Activated naive CD4-positive, alpha-beta T cell treated with Interleukin-2 at 50 U/mL for 16 hours (primary cell): ENCODE measurements at places on chromosomes 1 and 21.

- DNase-seq = no peak
Observed at GRCh38 chr1:67372136-67372535, 58.1 kb downstream of the SERBP1 start.

- no peak for DNase-seq
Observed at GRCh38 chr1:172906778-172907592, 143.8 kb downstream of the TNFSF18 start.

DNA sequence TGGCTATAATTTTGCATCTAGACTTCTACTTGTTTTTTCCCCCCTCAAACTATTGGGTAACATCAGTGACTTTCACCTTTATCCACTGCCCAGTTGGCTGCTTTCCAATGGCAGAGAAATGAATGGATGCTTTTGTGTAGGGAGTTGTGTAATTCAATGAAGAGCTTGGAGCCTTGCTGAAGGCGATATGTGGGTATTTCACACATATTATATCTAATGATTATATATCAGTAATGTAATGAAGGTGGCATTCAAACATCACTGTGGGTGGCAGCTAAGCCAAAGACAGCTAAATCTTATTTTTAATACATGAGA, 81.2 kb downstream of the TGFB2 start:
- DNase-seq = no peak

DNA sequence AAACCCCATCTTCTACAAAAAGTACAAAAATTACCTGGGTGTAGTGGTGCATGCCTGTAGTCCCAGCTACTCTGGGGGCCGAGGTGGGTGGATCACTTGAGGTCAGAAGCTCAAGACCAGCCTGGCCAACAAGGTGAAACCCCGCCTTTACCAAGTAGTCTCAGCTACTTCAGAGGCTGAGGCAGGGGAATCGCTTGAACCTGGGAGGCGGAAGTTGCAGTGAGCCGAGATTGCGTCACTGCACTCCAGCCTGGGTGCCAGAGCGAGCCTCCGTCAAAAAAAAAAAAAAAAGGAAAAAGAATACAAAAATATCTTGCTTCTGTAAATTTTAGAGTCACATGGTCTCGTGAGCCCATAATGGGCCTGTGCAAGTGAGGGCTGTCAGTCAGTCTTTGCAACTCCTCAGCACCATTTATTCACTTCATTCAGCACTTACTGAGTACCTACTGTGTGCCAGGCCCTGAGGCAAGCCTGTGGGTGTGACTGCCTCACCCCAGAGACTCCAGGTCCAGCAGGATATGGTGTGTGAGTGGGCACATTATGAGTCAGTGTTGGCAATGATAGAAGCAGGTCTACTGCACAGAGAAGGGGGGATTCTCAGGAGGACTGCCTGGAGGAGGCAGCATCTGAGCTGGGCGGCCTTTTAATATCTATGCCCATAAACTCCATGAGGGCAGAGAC, 46.8 kb upstream of the TARDBP start:
- DNase-seq = no peak

GRCh38 chr1:4172644-4173599, 272.9 kb upstream of the C1orf174 start:
- no peak for DNase-seq

DNA sequence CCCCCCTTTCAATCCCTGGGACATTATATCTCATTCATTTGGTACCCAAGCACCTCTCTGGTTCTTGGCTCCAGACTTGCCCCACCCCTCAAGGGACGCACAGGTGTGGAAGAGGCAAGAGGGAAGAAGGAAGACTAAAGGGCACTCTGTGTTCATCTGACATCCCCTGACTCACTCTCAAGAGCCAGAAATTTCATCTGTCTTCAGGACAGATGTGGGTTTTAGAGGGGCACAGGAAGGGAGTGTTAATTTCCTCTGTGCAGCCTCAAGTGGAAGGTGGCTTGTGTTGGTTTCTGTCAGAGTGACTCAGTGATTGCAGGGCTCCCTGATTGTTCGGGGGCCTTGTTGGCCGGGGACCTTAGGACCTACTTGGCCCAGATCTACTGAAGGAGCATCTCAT, 2.4 kb downstream of the C2CD4D start:
- no peak for DNase-seq

DNA sequence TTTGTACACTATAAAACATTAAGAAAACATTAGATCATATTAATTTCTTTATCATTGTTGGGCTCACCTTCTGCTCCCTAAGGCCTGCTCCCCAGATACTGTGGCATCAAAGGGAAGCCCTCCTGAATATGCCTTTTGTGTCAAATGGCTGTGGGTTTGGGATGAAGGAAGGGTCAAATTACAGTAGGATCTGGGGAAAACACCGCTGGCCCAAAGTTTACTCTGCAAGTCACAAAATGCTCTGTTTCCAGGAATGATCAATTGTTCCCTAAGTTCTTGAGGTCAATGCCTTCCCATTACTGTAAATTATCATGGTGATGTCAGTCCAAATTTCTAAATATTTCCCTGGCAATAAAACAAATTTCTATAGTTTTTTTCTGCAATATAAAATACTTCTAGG, 6.8 kb upstream of the ITLN2 start:
- no peak for DNase-seq

DNA sequence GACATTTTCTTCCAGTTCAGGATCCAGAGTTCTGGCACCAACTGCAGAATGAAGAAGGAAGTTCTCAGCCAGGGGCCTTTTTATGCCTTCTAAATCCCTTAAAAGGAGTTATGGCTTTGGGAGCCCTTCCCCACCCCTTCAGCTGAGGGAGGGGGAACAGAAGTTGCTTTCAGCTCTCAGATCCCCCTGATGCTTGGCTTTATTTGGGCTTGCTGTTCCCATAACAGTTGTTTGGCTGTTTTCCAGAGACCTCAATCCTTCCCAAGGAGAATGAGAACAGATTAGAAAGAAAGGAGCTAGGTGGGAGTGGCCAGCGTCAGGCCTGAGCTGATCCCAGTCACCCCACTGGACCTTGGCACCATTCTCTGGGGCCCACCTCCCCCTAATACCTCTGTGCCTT, at the start of gene RPE65:
RPE65 (minus strand) TSS at position 54 of the 400 bp plus-strand sequence; CDS start at position 5, 49 bp downstream.
- DNase-seq = no peak

DNA sequence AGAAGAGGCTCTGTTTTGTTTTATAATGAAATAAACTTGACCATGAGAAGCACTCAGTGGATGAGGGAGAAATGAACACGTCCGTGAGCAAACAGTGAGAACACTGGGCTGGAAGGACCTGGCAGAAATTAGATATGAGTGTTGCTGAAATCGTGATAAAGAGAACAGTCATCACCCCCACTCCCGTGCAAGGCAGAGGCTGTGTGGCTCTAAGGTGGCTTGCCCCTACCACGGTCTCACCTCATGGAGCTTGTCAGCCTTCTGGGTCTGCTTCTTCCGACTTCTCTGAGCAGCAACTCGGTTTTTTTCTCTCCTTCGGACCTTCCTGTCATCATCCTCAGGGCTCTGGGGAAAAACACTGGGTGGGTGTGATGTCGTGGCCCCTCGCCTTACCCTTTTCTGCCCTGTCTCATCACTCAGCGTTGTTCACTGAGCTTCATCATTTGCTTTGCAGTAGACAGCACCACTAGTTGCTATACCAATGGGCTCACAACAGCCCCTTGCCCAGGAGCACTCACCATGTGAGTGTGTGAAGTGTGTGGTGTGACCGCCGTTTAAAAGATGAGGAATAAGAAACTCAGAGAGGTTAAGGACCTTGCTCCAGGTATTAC, 2.8 kb downstream of the BATF3 start:
- no peak for DNase-seq

GRCh38 chr1:180586671-180587155, 27.9 kb downstream of the OVAAL start:
- DNase-seq = no peak

DNA sequence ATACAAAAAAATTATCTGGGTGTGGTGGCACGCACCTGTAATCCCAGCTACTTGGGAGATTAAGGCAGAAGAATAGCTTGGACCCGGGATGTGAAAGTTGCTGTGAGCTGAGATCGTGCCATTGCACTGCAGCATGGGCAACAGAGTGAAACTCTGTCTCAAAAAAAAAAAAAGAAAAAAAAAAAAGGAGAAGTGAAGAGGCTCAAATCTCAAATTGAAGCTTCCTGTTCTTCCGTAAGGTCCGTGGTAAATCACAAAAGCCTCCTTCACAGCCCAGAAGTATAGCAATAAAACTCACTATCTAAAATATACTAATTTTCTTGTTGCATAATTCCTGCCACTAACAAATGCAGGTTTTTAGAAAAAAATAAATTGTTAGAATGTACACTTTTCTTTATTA, 498.2 kb upstream of the BRINP3 start:
- DNase-seq = no peak

- no peak for DNase-seq
Observed at GRCh38 chr1:10899490-10900250, 103.2 kb upstream of the CASZ1 start.

DNA sequence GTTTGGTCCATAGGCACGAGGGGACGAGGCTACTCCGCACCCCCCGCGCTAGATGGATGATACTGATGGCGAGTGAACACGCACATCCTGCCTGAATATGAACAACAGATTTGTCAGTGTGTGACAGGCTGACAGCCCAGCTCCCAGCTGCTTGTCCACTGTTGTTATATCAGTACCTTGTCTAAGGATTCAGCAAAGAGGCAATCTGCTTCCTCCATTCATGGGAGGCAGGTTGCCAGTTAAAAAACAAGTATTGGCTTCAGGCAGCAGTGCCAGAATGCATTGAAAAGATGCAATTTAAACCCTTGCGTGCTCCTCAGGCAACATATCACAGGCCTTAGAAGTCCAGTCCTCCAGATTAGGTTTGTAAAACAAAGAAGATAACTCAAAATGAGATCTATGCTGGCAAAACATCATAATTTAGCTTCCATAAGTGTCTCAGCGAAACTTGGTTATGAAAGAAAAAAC, 223.3 kb downstream of the GPATCH2 start:
- no peak for DNase-seq

GRCh38 chr1:165533254-165533653, 10.5 kb upstream of the LRRC52 start:
- no peak for DNase-seq

DNA sequence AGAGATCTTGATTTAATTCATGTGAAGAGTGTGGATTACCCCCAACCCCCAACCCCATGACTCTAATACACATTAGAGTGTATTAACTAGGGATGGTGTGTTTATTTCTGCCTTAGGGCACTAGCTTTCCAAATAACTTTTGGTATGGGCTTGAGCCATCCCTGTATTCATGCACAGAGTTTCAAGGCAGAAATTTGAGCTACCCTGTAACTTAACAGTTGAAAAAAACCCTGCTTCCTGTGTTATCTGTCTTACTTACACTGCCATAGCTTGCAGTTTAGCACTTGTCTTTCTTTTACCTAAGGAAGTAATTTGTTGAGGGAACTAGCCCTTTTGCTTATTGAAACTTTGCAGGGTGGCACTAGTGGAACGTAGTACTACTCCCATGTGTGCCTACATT, 6.3 kb downstream of the SRSF11 start:
- no peak for DNase-seq

DNA sequence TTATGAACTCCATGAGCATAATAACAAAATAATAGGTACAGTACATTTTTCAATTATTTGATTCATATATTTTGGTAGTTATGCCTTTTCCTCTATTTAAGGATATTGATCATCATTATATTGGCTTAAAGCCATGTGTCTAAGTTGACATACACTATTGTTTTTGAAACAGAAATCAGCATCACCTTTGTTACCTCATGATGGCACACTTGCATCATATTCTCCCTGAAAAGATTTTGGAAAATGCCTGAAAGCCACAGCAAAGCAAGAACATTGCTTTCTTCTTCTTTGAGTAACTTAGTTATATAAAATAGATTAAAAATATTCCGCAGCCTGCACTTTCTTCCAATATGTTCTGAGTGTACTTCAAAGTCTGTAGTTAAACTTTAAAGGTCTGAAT, 33.3 kb downstream of the TMPRSS15 start:
- no peak for DNase-seq

DNA sequence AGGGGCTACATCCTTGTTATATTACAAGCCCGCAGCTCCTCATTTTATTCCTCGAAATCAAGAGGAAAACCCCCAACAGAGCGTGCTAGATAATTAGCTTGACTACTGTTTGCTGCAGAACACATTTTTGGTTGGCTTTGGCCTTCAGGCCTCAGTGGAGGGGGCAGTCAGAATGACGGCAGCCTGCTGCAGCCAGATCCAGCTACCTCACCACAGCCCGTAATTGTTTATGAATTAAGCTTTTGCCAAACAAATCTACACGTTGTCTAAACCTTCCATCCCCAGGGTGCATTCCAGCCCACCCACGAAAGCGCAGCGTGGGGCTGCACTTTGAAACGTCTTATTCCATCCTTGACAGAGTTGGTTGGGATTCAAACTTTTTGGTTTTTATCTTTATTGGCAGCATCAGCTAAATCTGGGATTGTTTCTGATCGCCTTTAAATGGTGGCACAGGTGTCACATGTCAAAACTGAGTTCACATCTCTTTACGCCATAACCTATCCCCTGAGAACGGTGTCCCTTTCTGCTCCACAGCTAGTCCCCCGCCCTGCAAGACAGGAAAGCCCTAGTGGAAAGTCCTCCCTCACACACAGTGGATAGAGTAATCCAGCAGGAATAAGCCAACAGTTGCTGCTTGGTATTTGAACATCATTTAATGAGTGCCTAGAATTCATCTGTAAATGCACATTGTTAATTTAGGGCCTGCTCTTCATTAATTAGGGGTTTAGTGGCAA, 195.5 kb downstream of the LMO4 start:
- DNase-seq = no peak

- no peak for DNase-seq
Observed at GRCh38 chr21:46619846-46620245, 15.0 kb upstream of the S100B start.

- no peak for DNase-seq
Observed at GRCh38 chr1:209266590-209267205, 316.8 kb upstream of the CAMK1G start.

DNA sequence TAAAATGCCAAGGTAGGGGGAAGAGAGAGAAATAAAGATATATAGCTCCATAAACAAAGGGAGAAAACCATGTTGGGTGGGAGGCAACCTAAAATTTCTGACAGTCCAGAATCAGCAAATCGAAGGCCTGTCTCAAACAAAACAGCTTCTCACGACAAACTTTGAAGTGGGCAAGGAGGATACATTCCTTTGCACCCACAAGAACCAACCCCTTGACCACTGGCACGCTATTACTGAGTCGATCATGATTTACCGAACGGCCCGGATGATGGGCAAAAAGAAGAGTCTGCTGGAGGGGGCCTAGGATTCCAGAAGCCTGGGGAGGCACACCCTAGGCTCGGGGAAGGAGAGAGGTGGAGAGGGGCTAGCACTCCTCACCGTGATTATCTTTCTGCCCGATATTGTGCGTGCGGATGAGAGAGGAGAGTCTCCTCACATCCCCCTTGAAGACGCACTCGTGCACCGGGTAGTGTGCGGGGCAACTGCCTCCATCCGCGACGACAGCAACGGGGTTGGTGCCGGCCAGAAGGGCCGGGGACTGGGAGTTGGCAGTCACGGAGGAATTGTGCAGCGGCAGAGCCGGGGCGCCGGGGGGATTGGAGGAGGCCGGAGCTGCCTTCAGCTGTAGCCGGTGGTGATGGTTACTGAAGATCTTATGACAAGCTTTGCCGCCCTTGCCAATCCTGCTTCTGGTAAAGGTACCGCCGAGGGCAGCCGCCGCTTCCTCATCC, 756 bp downstream of the ANKRD13C start:
- peak; percentile 45 for DNase-seq

GRCh38 chr1:40036574-40036973, 4.0 kb upstream of the CAP1 start:
- DNase-seq = no peak

GRCh38 chr1:56135864-56136147, 443.6 kb downstream of the PLPP3 start:
- no peak for DNase-seq

- DNase-seq = no peak
Observed at GRCh38 chr1:28129150-28129549, 40.7 kb upstream of the EYA3 start.
